T-helper 2 cell (primary cell): ENCODE measurements at places on chromosomes 11 and 22.
A peak's percentile ranks its signal among the peaks of the same experiment; 100 is the strongest.

DNA sequence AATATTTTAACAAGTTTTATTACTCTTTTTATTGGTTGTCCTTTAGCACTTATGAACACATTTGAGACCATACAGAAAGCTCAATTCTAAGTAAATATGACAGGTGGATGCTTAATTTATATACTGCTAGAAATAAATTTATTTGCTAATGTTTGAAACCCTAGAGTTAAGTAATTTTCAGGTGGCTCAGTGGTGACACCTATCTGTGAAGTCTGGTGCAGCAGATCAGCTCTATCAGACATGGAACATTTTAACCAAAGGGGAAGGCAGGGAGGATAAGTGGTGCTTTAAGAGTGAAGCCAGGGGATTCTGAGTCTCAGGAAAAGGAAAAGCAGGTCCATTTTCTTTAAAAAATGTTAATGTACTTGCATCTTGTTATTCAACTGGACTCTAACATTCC, 175.8 kb downstream of the DSCAML1 start:
- DNase-seq = no peak

DNA sequence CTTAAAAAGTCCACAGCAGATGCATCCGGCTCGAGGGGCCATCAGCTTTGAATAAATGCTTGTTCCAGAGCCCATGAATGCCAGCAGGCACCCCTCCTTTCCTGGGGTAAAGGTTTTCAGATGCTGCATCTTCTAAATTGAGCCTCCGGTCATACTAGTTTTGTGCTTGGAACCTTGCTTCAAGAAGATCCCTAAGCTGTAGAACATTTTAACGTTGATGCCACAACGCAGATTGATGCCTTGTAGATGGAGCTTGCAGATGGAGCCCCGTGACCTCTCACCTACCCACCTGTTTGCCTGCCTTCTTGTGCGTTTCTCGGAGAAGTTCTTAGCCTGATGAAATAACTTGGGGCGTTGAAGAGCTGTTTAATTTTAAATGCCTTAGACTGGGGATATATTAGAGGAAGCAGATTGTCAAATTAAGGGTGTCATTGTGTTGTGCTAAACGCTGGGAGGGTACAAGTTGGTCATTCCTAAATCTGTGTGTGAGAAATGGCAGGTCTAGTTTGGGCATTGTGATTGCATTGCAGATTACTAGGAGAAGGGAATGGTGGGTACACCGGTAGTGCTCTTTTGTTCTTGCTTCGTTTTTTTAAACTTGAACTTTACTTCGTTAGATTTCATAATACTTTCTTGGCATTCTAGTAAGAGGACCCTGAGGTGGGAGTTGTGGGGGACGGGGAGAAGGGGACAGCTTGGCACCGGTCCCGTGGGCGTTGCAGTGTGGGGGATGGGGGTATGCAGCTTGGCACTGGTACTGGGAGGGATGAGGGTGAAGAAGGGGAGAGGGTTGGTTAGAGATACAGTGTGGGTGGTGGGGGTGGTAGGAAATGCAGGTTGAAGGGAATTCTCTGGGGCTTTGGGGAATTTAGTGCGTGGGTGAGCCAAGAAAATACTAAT, 1.9 kb downstream of the NEAT1 start:
- peak; percentile 45 for DNase-seq

- no peak for DNase-seq
Observed at GRCh38 chr22:22521631-22522030, 1.6 kb upstream of the ZNF280A start.

GRCh38 chr22:20750461-20751184, 23.3 kb upstream of the SERPIND1 start:
- no peak for DNase-seq

GRCh38 chr22:26986884-26987283, 329.5 kb downstream of the MIAT start:
- DNase-seq = no peak

DNA sequence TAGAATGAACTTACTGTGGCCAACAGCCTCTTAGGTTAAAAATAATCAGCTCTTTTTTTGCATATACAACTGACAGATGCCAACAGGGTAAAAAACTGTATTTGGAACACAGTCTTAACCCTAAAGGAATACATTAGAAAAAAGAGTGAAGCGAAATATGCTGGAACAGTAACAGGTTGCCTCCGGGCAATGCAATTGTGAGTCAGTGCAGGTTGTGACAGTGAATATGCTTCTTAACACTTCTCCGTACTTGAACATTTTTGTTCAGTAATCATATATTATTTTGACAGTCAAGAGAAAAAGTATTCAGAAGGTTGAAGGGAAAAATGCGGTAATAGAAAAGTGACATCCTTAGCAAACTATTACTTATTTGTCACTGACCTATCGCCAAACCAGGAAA, 98.5 kb downstream of the DBX1 start:
- DNase-seq = no peak

GRCh38 chr11:112465433-112466024, 204.9 kb upstream of the PLET1 start:
- no peak for DNase-seq

DNA sequence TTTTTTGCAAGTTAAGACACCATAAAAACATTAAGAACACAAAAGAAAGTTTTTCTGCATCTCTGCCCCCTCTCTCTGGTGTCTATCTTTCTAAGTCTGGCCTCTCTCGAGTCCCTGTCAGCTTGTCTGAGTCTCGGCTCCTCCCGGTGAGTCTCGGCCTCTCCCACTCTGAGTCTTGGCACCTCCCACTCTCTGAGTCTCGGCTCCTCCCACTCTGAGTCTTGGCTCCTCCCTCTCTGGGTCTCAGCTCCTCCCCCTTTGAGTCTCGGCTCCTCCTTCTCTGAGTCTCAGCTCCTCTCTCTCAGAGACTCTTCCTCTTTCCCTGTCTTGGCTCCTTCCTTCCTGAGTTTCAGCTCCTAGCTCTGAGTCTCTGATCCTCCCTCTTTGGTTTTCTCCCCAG, 72.5 kb upstream of the AMPD3 start:
- DNase-seq = no peak

DNA sequence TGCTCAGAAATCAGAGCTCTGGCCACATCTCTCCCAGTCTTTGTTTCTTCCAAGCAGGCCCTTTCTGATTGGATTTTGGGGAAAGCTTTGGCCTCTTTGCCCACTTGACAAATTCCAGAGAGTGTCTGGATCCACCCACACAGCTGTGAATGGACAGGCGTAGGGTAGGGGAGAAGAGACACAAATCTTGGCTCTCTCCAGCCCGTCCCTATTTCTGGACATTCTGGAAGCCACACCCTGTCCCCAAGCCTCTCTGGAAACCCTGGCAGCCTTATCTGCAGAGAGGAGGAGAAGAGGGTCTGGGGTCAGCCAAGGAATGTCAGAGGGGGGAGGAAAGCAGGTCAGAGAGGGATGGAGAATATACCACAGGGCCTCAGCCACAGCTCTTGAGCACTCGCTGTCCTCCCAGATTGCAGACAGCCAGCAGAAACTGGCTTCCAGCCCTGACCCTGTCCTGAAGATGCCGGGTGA, 59.5 kb upstream of the WNT11 start:
- no peak for DNase-seq

GRCh38 chr11:16817351-16817750, 78.9 kb downstream of the C11orf58 start:
- DNase-seq = no peak

DNA sequence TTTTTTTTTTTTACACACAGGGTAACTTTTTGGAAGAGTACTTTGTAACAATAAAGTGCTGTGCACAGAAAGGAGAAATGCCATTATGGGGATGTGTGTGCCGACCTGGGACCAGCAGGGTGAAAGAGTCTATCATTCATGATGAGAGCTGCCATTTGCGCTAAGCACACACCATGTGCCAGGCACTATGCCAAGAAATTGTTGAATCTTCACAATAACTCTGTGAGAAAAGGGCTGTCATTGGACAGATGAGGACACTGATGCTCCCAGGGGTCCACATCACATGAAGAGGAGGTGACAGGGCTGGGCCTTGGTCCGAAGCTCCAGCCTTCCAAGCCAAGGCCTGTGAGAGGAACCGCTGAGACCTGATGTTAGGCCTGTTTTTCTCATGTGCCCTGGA, 5.6 kb downstream of the DUSP18 start:
- no peak for DNase-seq

DNA sequence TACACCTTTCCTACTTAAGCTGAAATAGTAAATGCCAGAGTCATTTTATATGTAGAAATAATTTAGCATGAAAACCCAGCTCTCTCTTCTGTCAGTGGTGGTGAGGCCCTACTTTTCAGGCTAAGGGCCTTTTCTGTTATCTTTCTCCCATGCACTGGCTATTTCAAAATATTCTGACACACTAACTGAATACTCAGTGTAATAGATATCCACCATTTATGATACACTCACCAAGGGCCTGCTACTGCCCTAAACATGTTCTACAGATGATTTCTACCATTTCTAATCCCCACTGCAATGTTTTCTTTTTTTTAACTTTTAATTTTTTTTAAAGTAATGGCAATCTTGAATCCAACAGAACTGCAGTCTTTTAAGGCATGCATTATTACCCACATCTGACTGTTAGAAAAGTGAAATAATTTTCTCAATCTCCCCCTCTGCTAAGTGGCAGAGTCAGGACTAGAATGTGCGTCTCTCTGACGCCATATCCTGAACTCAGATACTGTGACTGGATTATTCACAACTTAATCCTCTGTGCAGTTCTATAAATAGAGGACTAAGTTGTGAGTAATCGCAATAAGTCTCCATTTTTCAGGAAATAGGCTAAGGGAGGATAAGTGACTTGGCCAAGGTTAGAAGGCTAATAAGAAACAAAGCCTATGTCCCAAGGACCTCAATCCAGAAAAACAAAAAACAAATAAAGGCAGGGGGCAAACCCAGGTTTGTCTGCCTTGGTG, 44.0 kb downstream of the GRAMD1B start:
- no peak for DNase-seq

- DNase-seq = no peak
Observed at GRCh38 chr11:58745705-58746364, 14.1 kb upstream of the GLYAT start.

DNA sequence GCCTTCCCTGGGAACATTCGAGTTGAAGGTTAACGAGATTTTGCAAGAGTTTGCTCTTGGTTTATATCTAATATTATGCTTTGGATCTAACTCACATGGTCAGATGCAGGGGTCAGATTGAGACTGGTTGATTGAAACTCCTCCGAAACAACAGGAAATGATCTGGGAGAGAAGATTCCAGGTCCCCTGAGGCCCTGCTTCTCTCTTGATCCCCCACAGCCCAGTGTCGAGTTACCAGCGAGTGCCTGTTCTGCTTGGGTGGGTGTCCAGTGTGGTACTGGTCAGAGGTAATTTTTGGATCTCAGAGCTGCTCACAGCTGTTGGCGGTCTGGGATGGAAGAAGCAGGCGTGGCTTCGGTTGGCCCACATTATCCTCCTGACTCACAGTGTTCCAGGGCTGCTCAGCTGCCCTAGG, 9.2 kb downstream of the FBLN1 start:
- DNase-seq = no peak

DNA sequence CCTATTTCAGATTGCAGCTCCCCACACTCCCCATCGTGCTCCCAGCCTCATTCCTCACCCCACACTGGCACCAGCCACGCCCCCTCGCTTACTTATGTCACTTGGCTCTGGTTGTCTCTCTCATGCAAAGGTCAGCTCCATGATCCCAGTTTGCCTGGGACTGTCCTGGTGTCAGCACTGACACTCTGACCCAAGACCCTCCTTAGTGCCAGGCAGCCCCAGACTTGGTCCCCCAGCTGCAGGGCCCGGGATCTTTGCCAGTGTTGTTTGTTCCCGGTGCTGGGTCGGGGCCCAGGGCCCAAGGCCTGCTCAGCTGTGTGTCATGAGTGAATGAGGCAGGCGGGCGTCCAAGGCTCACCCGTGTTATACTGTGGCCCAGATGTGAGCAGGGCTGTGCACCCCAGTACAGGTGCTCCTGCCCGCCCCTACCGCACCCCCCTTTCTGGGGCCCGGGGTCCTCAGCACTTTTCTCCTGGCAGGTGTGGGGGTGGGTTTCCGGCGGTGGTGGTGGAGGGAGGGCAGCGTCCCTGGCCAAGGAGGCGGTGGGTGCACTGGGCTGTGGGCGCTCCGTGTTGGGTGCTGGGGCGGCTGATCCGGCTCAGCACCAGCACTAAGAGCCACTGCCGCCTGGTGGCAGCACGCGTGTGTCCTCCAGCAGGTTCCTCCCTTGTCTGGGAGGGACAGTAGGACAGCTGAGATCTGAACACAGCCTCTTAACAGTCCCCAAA, 19.5 kb downstream of the IL17REL start:
- DNase-seq = peak; percentile 56

- no peak for DNase-seq
Observed at GRCh38 chr22:23722724-23723123, 28.2 kb downstream of the ZNF70 start.

DNA sequence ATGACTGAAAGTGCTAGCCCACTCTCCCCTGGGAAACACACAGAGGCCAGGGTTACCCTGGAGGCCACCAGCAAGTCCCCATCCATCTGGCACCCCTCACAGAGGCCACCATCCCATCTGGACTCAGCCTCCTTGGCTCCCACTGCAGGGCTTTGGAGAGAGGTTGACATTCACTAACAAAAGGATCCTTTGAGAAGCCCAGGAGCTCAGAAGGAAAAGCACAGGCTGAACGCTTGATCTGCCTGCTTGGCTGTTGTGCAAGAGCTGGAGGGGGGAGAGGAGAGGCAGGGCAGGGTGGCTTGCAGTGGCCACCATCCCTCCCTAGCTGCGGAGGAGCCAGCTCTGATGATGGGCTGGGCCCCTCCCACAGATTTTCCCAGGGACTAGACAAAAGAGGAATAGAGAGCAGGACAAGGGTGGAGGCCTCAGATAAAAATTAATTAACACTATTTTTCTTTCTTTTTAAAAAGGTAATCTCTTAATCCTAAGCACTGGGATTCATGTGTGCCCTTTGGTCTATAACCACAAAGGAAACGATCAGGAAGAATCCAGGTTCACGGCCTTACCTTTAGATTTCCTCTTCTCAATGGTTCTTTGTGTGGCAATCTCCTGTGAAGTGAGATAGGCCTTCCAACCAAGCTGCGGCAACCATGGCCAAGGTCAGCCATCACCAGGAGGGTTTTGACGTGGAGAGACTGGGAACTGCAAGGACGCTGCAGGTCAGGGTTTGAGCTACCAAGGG, 154.7 kb downstream of the BARX2 start:
- no peak for DNase-seq

DNA sequence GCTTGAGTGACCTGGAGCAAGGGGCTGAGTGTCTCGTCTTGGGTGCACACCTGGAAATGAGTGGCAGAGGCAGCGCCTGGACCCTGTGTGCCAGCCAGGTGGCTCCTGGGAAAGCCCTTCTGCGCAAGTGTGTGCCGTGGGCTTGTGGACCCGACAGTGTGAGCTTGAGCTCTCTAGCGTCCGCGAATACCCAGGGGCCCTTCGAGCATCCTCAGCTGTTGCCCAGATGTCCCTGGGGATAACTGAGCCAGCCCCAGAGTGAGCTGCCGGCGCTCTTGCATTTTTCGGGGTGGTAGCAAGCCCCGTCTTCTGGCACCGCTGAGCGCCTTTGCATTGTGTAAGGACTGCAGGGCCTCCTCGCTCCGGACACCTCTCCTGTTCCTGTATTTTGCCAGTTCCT, 399.2 kb downstream of the TBC1D22A start:
- DNase-seq = no peak

- DNase-seq = no peak
Observed at GRCh38 chr11:80122211-80122610, 681.4 kb upstream of the TENM4 start.

- DNase-seq = no peak
Observed at GRCh38 chr11:130522284-130522961, 74.0 kb downstream of the ADAMTS15 start.

- DNase-seq = no peak
Observed at GRCh38 chr11:84686716-84687115, 940.4 kb downstream of the DLG2 start.
